ENCODE measurements at places on chromosomes 6 and 20. TPM values are rescaled to one million over a fixed set of nuclear protein-coding genes. Genes with fewer than 3 reads are reported as not detected.

ROS1 gene
- polyA plus RNA-seq: 0.07 TPM

DNA sequence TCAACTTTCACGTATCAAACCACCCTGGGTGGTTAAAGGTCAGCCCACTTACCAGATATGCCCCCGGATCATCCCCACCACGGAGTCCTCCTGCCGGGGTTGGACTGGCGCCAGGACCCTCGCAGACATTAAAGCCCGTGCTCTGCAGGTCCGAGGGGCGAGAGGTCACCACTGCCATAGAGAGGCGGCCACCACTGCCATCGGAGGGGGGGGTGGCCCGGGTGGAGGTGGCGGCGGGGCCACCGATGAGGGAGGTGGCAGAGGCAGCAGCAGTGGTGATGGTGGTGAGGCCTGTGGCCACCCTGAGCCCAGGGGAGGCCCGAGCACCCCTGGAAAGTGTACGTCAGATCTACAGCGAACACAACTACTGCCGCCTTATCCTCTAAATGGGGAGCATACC lies 76.3 kb downstream of the ASXL1 start:
- DNase-seq: no peak

DCDC2 gene
- polyA plus RNA-seq: 0.46 TPM

- DNase-seq: no peak
These were observed 56.1 kb upstream of the STMND1 start for GRCh38 chr6:17045581-17046322.

DNA sequence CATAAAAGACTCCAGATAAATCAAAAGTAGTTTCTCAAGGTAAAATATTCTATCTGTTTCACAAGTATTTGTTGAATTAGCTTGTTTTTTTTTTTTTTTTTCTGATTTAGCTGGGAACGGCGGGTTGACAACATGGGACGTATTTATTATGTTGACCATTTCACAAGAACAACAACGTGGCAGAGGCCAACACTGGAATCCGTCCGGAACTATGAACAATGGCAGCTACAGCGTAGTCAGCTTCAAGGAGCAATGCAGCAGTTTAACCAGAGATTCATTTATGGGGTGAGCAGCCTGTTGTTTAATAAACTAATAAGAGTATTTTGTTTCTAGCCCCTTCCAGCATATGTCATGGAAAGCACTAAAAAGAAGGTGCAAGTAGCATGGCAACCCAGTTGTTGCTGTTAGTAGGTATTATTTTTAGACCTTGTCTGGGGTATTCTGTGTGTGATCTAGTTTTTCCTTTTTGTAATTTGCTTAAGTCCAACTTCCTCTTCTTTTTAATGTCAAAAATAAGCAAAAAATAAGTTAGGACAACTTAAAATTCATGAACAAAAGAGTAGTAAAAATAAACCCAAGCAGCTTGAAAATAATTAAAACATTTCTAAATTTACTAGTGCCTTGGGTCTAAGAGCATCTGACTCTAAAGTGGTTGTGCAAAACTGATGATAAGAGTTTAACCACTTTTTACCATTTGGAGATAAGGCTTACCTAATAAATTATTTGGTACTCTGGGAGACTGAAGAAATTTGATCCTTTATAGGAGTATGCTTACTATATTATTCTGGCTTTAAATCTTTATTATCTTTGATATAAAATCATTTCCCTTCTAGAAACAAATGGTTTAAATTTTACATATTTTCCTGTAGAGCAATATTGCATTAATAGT lies 70.8 kb upstream of the DYNLRB1 start:
- DNase-seq: no peak

- DNase-seq: no peak
These were observed 197.9 kb downstream of the CDH4 start for GRCh38 chr20:61449916-61450315.

MAP3K4 gene
- polyA plus RNA-seq: 12.7 TPM

BPIFB6 gene
- not detected for polyA plus RNA-seq

DNA sequence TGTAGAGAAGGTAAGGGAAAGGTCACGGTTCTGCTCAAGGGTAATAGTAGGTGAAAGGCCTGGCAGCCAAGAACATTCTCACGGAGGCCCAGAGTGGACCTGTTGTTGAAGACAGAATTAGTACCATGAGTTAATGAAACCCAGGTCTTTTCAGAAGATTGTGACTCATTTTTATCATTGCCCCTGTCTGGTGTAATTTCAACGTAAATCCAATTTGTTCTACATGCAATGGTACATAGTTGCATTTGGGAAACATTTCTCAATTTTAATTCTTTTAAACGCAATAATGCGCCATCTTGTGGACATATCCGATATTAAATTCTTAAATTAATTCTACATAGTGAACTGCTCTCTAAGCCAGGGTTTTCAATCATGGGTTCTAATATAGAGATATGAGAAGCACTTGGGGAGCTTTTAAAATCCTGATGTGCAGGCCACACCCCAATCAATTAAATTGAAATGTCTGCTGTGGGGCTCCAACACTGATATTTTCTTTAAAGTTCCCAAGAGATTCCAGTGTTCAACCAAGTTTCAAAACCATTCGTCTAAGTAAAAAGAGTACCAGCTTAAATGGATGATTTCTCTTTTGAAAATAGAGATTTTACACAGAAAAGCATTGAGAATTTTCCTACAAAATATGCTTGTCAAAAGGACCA lies 257.4 kb downstream of the PLCB1 start:
- no peak for DNase-seq

DNA sequence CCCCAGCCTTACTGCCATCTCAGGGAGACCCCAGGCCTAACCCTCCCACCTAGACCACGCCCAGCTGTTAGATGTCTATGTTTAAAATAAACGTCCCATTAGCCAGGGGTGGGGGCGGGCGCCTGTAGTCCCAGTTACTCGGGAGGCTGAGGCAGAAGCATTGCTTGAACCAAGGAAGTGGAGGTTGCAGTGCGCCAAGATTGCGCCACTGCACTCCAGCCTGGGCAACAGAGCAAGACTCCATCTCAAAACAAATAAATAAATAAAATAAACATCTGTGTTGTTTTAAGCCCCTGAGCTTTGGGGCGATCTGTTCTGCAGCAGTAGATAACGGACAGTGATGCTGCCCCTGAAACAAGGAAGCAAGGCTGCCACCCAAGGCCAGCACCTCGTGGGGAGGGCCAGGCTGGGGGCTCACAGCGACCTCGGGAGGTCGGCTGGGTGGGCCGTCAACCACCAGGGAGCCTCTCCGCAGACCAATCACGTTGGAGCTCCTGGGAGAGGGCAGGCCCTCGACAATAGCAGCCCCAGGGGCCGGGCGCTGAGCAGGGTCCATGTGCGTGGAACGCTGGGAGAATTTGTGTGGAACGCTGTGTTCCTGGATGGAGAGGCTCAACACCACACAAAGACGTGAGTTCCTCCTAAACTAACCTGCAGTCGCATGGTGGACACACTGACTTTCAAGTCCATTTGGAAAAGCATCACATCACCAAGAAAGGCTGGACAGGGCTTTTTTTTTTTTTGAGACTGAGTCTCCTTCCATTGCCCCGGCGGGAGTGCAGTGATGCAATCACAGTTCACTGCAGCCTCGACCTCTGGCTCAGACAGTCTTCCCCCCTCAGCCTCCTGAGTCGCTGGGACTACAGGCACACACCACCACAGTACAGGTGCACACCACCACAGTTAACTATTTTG lies 1.0 kb upstream of the HELZ2 start:
- no peak for DNase-seq

DNA sequence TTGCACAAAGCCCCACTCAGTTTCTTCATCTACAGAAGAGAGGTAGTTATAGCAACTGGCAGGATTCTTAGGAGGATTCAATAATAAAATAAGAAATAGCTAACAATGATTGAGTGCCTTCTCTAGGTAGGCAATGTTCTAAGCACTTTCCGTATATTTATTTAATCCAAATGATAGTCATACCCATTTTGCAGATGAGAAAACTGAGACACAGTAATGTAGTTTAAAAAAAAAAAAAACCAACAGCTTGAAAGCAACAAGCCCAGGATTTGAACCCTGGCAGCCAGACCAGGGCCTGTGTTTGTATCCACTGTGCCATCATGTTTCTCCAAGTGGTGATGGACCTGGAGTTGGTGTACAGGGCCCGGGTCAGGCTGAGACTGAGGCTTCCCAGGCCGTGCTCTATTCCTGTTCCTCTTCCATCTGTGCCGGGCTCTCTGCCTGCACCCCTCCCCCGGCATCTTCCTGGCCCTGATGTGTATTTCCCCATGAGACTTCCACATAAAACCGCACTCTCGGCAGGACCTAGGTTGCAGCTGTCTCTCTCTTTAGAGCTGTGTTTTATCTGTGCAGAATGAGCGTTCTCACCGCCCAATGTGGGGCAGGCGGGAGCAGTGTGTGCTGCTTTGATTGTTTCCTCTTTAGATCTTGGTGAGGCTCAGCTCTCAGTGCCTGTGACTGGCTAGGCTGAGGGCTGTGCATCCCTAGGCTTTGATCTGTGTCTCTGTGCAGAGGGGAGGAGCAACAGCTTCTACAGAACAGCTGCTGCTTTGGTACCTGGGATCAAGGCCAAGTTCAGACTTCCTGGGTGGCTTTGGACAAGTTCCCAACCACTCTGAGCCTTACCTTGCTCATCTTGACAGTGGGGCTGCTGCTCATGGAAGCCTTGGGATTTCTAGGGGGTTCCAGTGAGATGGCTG lies 49.5 kb downstream of the TOX2 start:
- peak; percentile 76 for DNase-seq

EPPIN gene
- polyA plus RNA-seq: not detected

DNA sequence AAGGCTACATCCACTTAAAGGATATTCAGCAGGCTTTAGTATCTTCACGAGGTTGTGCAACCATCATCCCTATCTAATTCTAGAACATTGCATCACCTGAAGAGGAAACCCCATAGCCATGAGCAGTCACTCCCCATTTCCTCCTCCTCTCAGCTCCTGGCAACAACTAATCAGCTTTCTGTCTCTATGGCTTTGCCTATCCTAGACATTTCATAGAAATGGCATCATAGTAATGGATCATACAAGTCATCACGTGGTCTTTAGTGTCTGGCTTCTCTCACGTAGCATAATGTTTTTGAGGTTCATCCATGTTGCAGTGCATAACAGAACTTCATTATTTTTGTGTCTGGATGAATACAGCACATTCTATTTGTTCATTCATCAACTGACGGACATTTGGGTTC lies 20.5 kb downstream of the SNAI1 start:
- DNase-seq: no peak

GRCh38 chr20:13996265-13996664 lies 949 bp downstream of the MACROD2 start:
- no peak for DNase-seq

DNA sequence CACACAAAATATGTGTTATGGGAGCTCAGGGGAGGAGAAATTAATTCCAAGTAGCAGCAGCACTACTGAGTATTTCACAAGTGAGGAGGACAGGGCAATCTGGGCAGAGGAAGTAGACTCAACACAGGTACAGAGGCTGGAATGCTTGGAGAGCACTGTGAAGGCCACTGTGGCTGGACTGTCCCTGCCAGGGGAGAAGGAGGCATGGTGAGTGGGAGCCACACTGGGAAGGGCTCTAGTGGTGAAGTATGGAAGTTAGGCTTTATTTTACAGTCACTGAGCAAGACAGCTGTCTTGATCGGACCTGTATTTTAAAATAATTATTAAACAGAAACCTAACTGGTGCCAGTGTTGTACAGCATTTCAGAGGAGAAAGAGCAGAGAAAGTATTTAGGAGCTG lies 28.8 kb downstream of the FAM229B start:
- no peak for DNase-seq

PAK5 gene
- 0.03 TPM for polyA plus RNA-seq

DNA sequence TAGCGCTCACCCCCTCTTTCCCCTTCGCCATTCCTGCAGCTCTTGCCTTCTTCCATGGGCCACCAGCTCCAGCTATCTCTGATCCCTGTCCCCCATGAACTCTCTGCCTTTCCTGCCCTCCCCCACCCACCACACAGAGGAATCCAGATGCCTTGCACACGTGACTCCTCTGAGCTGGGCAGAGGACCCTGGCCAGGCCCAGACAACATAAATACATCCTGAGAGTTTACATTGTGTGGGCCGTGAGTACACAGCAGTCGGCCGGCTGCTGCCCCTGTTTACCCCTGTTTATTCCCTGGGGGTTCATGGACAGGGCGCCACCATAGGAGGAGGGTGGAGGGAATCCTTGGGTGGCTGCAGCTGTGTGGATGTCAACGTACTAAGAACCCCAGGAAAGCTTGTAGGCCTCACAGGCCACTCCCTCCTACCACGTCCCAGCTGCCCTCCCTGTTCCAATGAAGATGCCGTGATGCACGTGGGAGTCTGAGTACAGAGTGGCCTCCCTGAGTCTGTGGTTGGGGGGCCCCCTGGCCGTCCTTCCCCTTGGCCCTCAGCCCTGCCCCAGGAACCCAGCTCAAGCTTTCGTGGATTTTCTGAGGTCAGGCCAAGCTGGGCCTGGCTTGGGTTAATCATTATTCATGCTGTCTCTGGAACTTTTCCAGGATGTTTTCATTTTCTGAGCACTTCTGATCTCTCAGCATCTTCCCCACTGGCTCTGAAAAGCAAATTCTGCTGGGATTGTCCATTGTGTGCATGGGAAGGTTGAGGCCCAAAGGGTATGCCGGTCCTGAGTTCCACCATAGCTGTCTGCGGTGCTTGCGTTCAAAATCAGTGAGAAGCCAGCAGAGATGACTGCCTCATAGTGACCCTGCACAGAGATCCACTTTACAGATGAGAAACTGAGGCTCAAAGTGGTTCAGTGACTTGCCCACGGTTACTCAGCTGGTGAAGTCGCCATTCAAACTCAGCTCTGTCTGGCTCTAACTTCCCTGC lies 136.3 kb downstream of the MRPL14 start:
- peak; percentile 36 for DNase-seq

DNA sequence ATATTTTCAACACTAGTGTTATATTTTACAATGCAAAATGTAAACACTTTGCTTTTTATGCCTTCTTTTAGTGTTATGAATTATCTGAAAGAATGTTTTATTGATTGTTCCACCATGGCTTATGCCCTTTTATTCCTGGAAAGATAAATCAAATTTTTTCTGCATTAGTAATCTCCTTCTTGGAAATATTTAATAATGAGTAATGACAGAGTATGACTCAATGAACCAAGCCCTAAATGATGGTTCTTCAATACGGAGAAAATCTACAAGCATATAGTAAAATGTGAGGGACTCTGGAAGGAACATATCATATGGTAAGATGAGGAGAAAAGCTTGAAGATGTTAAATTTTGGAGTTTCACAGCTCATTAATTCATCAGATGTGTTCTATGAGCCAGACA lies 929.6 kb downstream of the C6orf118 start:
- DNase-seq: no peak

DNA sequence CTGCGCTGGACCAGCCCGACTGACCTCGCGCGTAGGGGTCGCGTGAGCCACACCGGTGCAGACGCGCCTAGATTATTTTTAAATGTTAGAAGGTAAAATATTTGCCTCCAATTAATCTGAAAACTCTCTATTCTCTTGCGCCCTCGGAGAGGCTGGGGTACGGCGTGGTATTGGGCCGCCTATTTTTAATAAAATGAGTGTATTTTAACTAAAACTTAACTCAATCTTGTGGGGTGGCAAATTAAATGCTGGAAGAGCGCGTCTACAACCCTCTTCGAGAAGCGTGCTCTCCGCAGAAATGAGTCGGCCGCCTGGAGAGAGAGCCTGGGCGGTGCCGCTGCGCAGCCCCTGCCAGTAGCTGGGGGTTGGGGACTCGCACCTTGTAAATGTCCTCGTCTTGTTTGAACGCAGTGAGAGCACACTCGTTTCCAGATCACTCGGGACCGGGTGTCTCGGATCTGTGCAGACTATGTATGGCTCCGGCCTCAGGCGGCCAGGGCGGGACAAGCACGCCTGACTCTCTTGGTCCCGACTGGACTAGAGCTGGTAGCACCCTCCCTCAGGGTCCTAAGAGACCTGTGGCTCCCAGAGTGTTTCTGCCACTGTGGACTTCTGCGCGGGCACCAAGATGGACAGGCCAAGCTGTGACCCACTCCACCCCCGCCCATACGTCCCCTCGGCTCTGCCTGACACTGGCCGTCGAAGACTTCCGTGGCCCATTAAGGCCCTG lies 2.0 kb upstream of the MAFB start:
- no peak for DNase-seq
